ENCODE measurements at places on chromosomes 7 and 10. TPM values are rescaled to one million over a fixed set of nuclear protein-coding genes. Genes with fewer than 3 reads are reported as not detected.

LMTK2 gene
- total RNA-seq = 9.4 TPM

CDK1 gene
- 108 TPM for total RNA-seq

DNA sequence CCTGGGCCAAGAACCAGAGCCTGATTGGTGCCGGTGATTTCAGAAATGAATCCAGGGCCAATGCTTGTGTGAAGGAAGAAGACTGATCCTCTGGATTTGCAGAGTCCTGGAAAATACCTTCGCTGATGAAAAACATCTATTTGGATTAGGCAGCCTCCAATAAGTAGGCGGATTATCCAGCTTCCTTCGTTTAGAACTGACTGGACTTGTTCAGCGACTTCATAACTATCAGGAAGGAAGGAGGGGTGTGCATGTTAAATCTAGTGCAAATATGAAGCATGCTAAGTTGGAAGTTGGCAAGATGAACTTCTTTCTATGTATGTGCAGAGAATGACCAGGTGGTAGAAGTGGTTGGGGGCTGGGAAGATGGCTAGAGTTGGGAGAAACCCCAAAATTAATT, 41.0 kb downstream of the NKX2-3 start:
- no peak for DNase-seq

GRCh38 chr10:32889631-32890212, 68.3 kb downstream of the ITGB1 start:
- DNase-seq = no peak

DNA sequence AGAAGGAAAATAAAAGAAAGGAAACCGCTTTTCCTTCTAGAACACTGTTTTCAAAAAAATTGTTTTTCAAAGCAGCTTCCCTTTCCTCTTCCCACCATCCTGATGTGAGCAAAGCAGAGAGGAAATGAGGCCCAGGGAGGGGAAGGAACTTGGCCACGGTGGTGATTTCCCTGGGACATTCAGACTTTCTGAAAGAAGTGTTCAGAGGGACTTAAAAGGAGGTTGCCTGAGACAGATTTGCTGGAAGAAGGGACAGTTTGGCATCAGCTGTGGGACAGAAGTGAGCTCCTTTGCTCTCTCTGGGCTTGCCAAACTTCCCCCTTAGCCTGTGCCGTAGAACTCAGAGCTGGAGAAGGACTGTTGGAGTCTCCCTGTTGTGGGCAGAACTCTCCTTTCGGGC, 30.3 kb downstream of the ADCYAP1R1 start:
- no peak for DNase-seq

- DNase-seq = no peak
Measured at GRCh38 chr7:51968461-51968860, 651.9 kb upstream of the COBL start.

DNA sequence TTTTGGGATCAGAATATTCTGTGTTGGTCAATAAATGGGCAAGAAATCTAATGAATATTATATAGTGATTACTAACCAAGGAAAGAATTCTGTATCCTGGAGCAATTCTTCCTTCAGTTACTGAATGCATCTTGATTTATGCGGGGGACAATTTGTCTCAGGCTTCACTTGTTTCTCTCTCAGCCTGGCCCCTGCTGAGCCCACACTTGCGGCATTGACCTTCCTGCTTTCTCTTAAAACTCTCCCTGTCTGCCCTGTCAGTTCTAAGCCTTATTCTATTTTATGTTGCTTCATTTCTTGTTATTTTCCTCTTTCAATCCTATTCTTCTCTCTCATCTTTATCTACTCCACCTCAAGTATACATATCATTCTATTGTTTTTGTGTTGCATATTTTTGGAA, 122.1 kb upstream of the TPK1 start:
- DNase-seq = no peak
